ENCODE measurements at places on chromosomes 16 and 17.

DNA sequence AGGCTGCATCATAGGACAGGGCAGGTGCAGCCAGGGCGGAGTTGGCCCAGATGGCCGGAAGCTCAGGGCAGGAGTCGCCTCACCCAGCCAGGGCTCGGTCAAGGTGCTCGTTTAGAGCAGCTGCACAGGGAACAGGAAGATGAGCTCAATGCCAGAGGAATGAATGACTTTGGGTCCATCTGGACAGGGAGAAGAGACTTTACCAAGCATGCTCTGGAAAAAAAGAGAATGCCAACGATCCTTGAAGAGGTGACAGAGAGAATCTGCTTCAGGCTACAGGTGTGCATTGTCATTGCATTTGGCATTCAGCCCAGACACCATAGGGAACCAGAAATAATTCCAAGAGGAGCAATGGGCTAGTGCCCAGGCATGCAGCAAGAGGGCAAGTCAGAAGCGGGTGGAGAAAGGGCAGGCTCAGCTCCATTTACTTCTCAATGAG is 6.7 kb upstream of the MPP3 start:
- no peak for DNase-seq

GRCh38 chr17:58991718-58992331 is 114.9 kb downstream of the TRIM37 start:
- DNase-seq: no peak

DNA sequence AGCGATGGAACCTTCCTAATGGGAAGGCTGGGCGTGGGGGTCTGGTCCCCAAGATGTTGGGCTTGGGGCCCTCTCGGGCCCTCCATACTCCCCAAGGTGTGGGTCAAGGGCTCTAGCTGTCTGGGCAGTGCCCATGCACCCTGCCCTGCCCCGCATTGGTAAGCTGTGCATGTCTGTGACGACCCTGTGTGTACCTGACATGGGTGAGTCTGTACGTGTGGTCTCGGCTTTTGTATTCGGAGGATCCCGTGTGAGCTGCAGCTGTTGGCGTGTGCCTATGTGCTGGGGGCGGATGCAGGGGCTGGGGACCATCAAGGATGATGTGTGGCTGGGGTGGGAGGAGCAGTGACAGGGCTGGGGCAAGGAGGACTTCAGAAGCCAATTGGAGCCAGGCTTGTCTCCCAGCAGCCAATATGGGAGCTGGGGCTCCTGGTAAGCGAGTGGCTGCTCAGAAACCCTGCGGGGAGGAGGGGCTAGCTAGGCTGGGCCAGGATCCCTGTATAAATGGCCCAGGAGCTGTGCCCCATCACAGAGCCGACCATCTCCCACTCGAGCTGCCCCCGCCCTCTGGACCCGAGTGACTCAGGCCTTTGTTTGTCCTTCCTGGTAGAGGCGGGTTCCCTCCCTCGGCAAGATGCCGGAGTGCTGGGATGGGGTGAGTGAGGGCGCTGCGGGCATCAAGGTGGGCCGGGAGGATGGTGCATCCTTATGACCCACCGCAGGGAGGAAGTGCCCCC is at the start of gene NDRG4:
NDRG4 (plus strand) TSS at position 529 of the 737 bp plus-strand sequence; CDS start at position 635, 106 bp downstream.
- no peak for DNase-seq

DNA sequence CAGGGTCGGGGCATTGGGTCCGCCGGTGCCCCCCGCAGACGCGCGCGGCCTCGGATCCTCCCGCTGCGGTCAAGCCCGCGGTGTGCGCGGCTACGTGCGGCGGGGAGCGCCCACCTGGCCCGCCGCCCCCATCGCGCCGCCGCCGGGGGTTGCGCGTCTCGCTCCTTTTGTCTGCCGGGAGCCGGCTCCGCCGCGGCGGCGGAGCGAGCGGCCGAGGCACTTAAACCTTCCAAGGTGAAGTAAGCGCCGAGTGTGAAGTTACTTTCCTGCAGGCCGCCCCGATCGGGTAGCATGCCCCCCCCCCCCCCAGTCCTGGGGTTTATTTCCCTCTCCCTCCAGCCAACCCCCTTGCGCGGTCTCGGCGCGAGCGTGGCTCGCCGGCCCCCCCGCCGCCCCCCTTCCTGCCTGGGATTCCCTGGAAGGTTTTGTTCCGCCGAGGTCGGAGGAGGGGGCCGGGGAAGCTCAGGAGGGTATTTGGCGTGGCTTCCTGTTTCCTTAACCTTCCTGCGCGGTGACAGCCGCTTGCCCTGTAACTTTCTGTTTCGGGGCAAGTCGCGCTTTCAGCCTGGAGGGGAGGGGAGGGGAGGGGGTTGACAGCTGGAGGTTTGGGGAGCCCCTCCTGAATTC is 56.6 kb upstream of the GSE1 start:
- no peak for DNase-seq

GRCh38 chr17:15048381-15048780 is 216.7 kb downstream of the PMP22 start:
- DNase-seq: no peak

- DNase-seq: no peak
These were observed 8.9 kb upstream of the MYH11 start for GRCh38 chr16:15865742-15866141.

DNA sequence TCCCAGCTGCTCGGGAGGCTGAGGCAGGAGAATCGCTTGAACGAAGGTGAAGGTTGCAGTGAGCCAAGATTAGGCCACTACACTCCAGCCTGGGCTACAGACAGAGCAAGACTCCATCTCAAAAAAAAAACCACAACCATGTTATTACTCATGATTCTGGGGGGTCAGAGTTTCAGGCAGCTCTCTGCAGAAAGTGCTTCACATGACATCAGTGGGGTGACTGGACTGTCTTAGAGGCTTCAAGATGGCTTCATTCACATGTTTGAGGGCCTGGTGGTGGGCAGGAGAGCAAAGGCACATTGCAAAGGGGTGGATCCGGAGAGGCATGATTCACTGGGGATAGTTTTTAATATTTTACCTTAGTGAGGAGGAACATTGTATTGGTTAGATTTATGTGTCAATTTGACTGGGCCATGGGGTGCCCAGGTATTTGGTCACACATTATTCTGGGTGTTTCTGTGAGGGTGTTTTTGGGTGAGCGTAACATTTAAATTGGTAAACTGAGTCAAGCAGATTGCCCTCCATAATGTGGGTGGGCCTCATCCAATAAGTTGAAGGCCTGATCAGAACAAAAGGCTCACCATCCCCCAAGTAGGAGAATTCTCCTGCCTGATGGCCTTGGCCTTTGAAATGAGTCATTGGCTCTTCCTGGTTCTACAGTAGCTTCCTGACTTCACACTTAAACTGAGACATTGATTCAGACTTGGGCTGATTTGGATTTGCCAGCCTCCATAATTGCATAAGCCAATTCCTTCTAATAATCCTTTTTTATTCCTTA is 109.8 kb downstream of the GOSR1 start:
- no peak for DNase-seq

- DNase-seq: no peak
These were observed 4.8 kb downstream of the TBC1D16 start for GRCh38 chr17:80030730-80031410.

DNA sequence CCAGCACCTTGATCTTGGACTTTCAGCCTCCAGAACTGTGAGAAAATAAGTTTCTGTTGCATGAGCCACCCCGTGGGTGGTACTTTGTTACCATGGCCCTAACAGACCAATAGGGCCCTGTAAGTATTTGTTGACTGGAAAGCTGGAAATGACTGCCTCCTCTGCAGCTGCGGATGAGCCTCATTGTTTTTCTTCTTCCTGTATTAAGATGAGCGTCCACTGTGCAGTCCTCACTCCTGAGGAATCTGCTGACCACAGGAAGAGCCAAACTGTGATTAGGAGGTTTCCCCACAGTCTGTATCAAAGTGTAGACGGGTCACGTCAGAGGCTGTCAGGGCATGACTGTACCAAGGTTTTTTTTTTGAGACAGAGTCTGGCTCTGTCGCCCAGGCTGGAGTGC is 12.2 kb upstream of the AKTIP start:
- no peak for DNase-seq

GRCh38 chr17:50837980-50838954 is 2.9 kb downstream of the WFIKKN2 start:
- DNase-seq: no peak

GRCh38 chr16:89314357-89314756 is 96.9 kb downstream of the ZNF778 start:
- no peak for DNase-seq

- no peak for DNase-seq
These were observed 36.9 kb downstream of the LGALS9 start for GRCh38 chr17:27667656-27668487.

DNA sequence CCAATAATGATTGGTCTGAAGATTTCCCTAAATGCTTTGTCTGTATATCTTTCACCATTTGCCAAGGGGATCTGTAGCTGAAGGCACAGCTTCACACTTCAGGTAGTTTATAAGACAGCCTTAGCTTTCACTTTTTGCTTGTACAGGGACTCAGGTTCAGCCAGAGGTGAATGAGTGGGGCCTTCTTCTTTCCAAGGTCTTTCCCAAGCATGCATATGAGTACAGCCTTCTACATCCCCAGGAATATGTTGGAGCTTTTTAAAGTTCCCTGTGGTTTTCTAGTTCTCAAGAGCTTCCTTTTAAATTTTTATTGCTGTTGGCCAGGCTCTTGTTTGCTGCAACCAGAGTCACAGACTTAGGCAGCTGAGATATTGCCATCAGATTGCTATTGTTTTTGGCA is 17.9 kb upstream of the SPDYE4 start:
- no peak for DNase-seq

- no peak for DNase-seq
These were observed 11.7 kb upstream of the ST6GALNAC2 start for GRCh38 chr17:76597156-76598003.

GRCh38 chr16:57996406-57997175 is 3.9 kb downstream of the ZNF319 start:
- no peak for DNase-seq

GRCh38 chr17:47176389-47176826 is 12.7 kb downstream of the CDC27 start:
- DNase-seq: no peak

DNA sequence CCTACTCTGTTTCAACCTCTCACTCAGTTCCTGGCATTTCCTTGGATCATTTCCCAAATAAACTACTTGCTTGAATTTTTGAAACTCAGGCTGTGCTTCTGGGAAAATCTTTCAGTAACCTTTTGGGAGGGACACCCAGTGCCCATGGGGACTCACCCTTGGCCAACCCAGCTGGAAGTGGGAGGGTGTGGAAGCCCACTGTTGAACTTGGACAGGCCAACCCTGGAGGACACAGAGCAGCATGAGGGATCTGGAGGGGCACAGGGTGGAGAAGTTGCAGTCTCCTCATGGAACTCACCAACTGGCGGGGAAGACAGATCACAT is 11.2 kb downstream of the RTN4RL1 start:
- no peak for DNase-seq

DNA sequence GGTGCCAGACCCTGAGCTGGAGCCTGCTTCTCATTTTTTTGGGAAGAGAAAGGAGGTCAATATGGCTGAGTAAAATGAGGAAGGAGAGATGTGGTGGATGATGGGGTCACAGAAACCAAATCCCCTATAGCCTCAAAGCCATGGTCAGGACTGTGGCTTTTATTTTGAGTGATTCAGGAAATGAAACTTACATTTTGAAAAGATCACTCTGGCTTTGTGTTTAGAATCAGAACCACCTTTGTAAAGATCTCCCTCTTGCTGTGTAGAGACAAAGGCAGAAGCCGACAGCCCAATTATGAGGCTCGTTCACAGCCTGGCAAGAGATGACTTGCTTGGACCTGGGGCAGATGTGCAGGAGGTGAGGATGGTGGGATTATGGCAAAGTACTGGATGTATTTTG is 121.6 kb upstream of the ANKFN1 start:
- DNase-seq: no peak

DNA sequence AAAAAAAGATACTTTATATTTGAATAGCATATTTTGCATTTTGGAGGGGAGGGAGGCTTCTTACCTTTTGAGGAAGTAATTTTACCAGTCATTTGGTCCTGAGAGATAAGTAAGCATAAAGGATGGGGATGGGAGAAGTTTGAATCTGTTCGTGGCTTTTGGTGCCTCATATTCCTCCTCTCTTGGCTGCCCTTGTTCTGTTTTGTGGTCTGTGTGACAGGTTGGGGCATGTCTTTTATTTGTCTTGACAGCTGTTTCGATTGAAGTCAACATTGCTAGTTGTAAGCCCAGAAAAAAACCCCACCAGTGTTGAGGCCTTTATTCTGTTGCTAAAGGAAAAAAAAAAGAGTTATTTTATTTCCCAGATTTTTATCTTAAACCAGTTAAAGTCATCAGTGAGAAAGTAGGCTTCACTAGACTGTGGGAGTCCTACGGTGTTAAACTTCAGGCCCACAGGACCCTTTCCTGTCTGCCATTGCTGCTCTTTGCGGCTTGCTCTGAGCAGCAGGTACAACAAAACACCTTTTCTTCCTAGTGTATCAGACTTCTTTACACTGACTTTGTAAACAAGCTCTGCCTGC is 11.4 kb downstream of the SLC7A6 start:
- DNase-seq: peak; percentile 20

GRCh38 chr17:4540224-4540651 is 14.9 kb downstream of the MYBBP1A start:
- no peak for DNase-seq

DNA sequence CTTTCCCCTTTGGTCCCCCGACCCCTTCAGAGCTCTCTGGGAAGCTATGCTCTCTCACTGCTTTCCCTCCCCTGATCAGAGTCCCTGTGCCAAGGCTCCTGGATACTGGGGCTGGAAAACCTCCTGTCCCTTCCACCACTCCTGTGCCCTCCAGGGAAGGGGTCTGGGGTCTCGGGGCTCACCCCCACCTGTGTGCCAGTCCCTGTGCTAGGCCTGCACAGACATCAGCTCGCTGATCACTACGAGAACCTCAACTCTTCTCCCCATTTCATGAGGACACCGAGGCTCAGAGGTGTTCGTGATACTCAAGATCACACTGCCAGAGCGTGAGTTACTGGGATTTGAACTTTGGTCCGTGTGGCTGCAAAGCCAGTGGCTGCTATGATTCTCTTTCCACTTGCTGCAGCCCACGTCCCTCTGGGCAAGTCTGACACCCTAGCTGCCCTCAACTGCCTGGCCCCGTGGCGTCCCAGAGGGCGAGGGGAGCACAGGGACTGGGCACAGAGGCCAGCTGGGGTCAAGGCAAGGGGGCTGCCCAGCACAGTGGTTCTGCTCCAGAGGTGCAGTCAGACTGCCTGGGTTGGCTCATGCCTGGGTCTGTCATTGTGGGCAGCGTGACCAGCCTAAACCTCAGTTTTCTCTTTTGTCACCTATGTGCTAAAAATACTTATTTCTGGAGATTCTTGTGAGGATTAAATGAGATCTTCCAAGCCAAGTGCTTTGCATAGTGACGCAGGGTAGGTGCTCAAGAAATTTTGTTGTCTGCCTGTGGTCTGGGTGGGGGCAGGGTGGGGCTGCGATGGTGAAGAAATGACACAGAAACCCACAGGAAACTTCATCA is 43.8 kb upstream of the TOB1 start:
- no peak for DNase-seq

GRCh38 chr16:19831678-19832077 is 53.0 kb downstream of the GPRC5B start:
- no peak for DNase-seq

Data from NCI-H446 (cell line).